ENCODE measurements at places on chromosomes 2 and 18.

GRCh38 chr18:35335866-35336265 is 8.4 kb downstream of the ZNF24 start:
- DNase-seq, result no peak

- DNase-seq, result no peak
These were observed 1.4 kb downstream of the GPBAR1 start for GRCh38 chr2:218262237-218262600.

GRCh38 chr18:9705183-9705829 is 2.8 kb upstream of the RAB31 start:
- no peak for DNase-seq

DNA sequence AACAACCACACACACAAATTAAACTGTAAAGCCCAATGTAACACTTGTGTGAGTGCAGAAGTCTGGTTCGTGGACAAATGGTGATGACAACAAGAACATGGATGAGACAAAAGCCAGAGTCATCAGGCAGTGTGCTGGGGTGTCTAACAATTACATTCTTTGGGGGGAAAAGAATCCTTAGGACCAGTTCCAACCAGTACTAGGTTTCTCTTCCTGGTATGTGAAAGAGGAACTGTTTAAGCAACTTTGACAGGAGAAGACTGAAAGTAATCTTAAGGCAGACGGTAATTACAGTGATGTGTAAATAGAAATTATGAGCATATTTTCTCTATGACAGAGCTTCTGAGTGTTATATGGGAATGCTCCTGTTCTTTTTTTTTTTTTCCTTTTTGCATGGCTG is 133.4 kb downstream of the AFF3 start:
- DNase-seq, result no peak

GRCh38 chr2:44949329-44950151 is 8.0 kb downstream of the SIX3 start:
- no peak for DNase-seq

DNA sequence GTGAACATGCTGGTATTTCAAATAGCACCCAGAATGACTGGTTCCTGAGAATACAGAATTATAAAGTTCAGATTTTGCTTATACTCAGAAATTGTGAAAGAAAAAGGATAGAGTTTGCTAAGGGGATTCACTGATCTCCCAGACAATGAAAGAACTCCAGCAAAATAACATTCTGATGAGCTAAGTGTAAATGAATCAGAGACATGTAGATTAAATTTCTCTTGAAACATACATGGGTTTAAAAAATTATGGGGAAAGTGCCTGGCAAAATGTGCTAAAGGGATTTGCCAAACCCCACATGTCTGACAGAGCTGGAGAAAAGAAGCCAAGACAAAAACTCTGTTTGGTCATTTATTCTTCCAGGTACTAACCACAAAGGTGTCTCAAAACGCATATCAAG is 116.3 kb downstream of the FTCDNL1 start:
- no peak for DNase-seq

DNA sequence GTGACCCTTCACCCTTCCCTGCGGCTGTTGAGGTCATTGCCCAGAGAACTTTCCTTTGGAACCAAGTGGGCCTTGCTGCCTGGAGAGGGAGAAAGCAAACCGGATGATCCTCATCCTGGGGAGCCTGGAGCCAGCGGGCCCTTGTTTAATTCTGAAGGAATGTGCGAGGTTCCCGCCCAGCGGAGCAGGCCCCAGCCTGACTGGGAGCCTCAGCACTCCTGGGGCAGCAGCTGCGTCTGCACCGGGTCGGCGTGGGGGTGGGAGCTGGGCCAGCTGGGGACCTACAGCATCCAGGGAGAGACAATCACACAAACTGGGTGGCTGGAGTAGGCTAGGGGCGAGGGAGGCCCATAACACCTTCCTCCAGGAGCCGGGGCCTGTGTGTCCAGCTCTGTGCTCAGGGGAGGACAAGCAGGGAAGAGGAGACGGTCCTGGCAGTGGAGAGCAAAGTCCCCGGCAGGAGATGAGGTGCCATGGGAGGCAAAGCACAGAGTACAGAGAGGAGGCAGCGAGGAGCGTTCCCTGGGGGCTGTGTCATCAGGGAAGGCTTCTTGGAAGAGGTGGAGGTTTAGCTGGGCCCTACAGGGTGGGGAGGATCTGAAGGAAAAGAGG is 61.9 kb upstream of the HAAO start:
- DNase-seq, result no peak

- DNase-seq, result peak; percentile 88
These were observed 518.6 kb upstream of the MYT1L start for GRCh38 chr2:2849464-2850217.

DNA sequence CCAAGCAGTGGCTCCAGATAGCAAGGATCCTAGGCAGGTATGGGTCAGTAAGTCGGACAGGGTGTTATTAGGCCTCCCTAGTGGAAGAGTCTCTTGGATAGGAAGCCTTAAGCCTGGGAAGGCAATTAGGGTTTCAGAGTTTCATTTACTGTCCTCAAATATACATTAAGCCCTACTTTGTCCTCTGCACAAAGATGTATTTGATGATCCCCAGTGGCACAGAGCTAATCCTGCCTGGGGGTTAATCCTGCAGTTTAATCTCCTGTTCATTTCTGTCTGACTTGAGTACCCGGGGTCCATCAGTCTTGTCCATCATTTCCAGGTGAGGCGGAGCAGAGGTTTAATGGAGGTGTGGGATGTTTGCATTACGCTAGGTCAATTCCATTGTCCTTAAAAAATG is 62.0 kb downstream of the MTCL1 start:
- DNase-seq, result no peak

GRCh38 chr2:13537771-13538349 is 821.1 kb downstream of the TRIB2 start:
- no peak for DNase-seq

DNA sequence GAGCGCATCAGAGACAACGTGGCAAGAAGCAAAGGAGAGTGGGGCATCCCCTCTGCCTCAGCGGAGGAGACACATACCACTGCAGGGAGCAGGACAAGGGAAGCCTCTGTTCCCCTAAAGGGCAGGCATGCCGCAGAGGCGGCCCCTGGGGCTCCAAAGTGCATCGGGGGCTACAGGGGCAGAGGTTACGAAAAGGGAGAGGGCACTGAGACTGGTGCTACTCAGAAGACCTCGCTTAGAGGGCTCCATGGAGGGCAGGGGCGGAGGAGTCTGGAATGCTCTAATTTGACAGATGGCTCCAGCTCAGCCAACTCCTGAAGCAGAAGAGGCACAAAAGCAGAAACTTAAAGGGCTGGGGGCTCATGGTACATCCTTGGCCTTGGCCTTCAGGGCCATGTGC is 39.8 kb downstream of the FAM178B start:
- no peak for DNase-seq

- DNase-seq, result peak; percentile 18
These were observed 49.9 kb upstream of the EML6 start for GRCh38 chr2:54673501-54673998.

- DNase-seq, result no peak
These were observed 183.5 kb upstream of the FAM98A start for GRCh38 chr2:33782395-33783230.

DNA sequence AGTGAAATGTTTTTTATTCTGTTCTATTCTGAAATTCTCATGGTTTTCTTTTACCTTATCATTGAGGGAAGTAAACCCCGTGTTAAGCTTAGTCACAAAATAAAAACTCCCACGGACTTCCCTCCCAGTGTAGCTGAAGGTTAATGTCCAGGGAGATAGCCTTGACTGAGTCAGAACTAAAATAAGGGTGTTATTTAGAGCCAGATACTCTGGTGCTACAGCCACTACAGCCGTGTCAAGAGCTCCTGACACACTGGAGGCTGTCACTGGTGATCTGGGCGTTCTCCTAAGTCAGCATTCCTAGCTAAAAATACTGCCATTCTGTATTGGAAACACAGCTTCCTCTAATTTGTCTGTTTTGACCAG is 82.0 kb upstream of the RANBP2 start:
- no peak for DNase-seq

DNA sequence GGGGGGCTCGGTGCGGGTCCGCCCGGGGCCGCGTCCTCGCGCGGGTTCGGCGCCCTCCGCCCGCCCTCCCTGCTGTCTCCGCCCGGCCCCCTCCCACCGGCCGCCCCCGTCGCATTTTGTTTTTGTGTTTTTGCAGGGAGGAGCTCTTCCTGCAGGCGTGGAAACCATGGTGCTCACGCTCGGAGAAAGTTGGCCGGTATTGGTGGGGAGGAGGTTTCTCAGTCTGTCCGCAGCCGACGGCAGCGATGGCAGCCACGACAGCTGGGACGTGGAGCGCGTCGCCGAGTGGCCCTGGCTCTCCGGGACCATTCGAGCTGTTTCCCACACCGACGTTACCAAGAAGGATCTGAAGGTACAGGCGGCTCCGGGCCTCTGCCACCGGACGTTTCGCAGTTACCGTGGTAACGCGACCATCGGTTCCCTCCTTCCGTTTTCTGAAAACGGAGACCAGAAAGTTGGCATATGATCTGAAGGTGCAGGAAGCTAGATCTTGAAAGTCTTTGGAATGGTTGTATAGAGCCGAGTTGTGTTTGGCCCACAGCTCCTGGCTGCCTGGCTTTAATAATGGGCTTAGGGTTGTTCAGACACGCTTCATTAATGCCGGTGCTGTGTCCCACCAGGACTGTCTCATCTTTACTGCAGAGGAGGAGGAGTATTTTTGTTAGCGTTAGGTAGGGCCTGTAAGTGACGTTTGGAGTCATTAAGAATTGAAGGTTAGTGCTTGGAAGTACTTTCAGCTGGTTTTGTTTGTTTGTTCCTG is 891 bp downstream of the KDM3A start:
- DNase-seq, result peak; percentile 82

DNA sequence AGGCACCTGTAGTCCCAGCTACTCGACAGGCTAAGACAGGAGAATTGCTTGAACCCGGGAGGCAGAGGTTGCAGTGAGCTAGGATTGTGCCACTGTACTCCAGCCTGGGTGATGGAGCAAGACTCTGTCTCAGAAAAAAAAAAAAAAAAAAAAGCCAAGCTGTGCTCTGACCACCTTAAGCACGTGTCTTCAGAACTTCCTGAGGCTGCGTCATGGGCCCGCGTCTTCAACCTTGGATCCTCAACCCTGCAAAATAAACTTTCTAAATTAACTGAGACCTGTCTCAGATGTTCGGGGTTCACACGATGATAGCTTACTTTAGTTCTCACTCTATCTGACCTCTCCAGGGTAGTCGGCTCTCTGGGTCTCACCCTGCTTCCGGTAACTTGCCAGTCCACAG is 65.8 kb upstream of the CABLES1 start:
- no peak for DNase-seq

GRCh38 chr2:229206548-229206947 is 64.5 kb downstream of the PID1 start:
- DNase-seq, result no peak

DNA sequence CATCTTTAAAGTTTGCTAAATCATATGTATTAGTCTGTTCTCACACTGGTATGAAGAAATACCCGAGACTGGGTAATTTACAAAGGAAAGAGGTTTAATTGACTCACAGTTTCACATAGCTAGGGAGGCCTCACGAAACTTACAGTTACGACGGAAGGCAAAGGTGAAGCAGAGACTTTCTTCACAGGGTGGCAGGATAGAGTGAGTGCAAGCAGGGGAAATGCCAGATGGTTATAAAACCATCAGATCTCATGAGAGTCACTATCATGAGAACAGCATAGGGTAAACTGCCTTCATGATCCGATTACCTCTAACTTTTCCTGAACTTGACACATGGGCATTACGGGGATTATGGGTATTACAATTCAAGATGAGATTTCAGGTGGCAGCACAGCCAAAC is 1075.2 kb upstream of the NRXN1 start:
- peak; percentile 17 for DNase-seq

DNA sequence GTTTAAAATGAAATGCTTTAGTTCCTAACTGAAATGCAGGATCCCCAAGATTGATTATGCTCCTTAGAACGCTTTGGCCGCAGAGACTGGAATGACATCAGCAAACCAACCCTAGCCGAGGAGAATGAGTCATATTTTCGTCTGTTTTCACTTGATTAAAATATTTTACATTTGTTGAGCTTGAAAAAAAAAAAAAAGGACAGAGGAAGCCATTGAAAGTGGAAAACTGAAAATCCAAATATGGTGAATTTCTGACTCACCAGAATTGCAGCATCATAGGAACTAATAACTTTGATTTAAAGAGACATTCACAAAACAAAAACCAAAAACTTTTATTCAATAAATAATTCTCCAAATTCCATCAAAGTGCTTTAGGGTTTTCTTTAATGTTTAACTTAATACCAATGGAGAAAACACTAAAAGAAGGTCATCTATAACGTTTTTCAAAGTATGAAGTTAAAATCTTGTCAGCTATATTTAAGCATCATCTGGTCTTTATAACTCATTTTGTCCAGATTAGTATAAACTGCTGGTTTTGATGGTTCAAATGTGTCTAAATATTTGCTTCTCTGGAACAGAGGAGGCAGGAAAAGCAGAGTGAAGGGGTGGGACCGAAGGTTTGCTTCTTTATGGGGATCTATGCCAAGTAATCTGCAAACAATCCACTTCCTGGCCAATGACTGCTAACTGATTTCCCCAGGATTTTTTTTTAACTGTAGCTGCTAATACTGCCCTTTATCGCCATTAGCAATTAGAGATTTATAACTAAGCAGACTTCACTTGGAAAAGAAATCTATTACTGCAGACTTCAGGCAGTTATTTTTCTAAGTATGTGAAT is 30.9 kb upstream of the COL5A2 start:
- DNase-seq, result no peak

DNA sequence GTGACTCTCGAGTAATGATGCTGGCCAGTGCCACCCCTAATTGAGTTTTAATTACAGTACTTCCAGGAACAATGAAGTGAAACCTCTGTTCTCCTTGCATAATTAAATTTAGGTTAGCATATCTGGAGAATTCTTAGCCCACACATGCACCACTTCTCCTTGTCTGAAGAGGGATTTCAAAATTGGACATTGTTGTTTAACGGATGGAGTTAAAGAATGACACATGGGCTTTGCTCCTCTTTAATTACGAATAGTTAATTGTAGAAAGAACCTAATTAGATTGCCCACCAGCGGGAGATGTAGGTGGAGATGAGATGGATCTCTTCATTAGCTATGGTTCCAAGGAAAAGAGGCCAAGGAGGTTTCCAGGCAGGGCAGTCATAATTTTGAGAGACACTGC is 33.1 kb upstream of the EN1 start:
- DNase-seq, result no peak

DNA sequence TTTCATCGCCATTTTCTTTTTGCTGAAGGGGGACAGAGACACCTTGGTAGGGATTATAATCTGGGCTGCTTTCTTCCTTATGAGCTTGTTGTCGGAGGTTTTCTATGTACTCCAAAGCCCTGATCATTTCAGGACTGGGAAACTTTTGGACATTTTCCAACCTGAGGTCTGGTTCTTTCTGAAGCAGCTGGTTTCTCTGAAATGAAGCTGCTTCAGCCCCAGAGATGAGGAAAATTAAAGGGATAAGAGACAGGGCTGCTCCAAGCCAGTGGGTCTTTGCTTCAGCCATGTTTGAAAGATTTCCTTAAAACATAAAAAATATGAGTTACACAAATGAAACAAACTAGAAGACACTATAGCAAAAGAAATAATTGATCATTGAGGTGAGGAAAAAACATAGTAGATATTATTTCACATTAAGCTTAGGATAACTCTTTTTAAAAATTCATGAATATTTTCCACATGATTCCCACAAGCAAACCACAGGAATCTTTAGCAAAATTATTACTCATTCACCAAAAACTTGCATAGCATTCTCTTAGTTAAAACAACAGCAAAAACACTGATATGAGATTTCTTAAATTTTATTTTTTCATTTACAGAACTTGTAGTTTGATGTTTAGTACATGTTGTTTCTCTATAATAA is 3.0 kb downstream of the SCG2 start:
- DNase-seq, result no peak

- DNase-seq, result no peak
These were observed 88.8 kb upstream of the NYAP2 start for GRCh38 chr2:225310745-225311144.

- DNase-seq, result no peak
These were observed 21.3 kb upstream of the ALLC start for GRCh38 chr2:3636586-3637310.
